ENCODE measurements at places on chromosomes 3 and 15. TPM values are rescaled to one million over a fixed set of nuclear protein-coding genes. Genes with fewer than 3 reads are reported as not detected.

- no peak for DNase-seq
These were observed 21.3 kb upstream of the GADL1 start for GRCh38 chr3:30915782-30916181.

GRCh38 chr15:68209272-68209671, 4.1 kb upstream of the CALML4 start:
- DNase-seq = no peak

DNA sequence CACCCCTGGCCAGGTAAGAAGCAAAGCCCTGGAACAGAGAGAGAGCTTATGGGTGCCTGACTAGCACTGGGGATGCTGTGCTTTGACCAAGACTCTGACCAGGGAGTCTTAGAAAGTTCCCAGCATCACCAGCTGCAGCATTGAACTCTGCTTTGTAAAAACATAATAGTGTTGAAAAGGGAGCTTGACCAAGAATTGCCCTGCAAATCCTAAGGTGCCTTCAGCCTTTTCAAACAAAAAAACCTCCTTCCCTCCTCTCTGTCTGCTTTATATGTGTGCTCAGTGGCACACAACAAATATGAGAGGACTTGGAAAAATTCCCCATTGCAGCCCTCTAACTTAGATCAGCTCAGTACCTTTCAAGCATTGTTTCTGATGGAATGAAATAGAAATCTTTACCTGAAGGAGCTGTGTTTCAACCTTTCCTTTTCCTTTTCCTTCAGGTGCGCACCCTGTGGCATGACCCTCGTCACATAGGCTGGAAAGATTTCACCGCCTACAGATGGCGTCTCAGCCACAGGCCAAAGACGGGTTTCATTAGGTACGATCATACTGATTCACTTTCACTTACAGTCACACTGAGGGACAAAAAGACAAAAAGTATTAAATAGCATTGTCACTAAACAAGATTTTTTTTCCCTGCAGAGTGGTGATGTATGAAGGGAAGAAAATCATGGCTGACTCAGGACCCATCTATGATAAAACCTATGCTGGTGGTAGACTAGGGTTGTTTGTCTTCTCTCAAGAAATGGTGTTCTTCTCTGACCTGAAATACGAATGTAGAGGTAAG, 13.0 kb downstream of the THBS1 start:
- no peak for DNase-seq

Gene ARID3B
- 37.4 TPM for total RNA-seq

Gene VPS8
- 77.5 TPM for total RNA-seq

- no peak for DNase-seq
These were observed 268.9 kb downstream of the IGSF11 start for GRCh38 chr3:118765636-118766305.

- DNase-seq = no peak
These were observed 49.3 kb downstream of the TMOD3 start for GRCh38 chr15:51878446-51879386.

- no peak for DNase-seq
These were observed 1.4 kb upstream of the CAMK2N2 start for GRCh38 chr3:184262764-184263179.

Gene CADPS
- total RNA-seq = not detected

Gene GUCA1C
- not detected for total RNA-seq

GRCh38 chr15:78168608-78169007, 19.4 kb downstream of the IDH3A start:
- DNase-seq = no peak

Measured in T-helper 17 cell (primary cell).